ENCODE measurements at places on chromosomes 2 and 18.

- no peak for DNase-seq
These were observed 38.1 kb downstream of the TMEM200C start for GRCh38 chr18:5857180-5857579.

- no peak for DNase-seq
These were observed 423.6 kb downstream of the PTPRM start for GRCh38 chr18:7990670-7991069.

- DNase-seq, result no peak
These were observed 57.4 kb downstream of the CYP26B1 start for GRCh38 chr2:72090271-72090720.

GRCh38 chr2:37343537-37344434, 644 bp upstream of the QPCT start:
- no peak for DNase-seq

- DNase-seq, result no peak
These were observed 74.4 kb downstream of the TMEM18 start for GRCh38 chr2:602571-603359.

- no peak for DNase-seq
These were observed 11.8 kb downstream of the CCDC85A start for GRCh38 chr2:56195563-56195962.

DNA sequence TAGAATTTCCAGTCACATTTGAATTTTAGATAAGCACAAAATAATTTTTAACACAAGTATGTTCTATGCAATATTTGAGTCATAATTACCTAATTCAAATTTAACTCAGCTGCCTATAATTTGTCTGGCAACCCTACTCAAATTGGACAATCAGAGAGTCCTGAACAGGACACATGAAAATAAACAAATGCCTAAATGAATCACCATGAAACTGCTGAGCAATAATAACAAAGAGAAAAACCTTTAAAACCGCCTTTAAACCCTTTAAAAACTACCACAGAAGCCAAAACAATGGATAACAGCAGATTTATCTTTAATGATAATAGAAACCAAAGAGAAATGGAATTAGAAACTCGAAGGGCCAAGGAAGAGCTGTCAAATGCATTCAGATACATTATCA, 39.5 kb downstream of the ARL4C start:
- no peak for DNase-seq

- no peak for DNase-seq
These were observed 550.8 kb upstream of the TNP1 start for GRCh38 chr2:217410681-217410960.

DNA sequence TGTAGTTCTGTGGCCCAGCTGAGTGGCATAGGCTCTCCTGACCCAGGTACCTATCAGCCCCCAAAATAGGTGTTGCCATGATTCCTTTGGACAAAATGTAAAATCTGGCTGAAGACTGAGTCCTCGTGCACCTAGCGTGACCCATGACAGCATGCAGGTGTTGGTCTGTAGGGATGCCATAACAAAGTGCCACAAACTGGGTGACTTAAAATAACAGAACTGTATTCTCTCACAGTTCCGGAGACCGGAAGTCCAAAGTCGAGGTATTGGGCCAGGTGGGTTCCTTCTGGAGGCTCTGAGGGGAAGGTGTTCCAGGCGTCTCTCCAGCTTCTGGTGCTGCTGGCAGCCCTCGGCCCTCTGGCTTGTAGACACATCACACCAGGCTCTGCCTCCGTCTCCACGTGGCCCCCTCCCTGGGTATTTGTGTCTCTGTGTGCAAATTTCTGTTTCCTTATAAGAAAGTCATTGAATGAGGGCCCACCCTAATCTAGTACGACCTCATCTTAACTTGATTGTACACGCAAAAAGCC, 34.5 kb downstream of the LRRFIP1 start:
- DNase-seq, result no peak

DNA sequence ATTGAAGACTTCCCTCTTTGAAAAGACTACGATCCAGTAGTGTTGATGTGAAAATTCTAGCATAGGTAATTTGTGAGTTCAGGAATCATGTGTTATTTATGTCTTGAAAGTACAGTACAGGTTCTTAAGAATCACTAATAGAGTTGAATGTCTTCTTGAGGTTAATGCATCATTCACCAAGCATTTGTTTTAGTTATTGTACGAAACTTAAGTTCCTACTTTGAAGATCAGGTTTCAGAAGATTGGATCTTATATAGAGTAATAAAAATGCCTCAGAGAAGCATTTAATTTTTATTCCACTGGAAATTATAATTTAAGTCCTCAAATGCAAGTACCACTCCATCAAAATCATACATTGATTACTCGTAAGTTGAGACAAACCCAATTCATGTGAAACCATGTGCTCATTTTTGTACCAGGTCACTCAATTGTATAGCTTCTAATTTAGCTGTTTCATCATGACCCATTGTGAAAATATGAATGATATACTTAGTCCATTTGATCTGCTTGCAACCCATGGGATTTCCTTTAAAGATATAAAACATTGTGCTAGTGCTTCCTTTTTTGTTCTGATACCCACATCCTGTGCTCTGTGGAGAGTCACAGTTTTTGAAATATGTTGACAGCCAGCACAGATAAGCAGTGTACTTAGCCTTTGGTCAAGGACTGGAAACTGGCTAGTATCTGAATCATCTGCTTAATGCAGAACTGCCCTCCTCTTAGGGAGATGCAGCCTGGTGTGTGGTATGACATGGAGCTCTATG, 22.5 kb upstream of the RAB27B start:
- no peak for DNase-seq

DNA sequence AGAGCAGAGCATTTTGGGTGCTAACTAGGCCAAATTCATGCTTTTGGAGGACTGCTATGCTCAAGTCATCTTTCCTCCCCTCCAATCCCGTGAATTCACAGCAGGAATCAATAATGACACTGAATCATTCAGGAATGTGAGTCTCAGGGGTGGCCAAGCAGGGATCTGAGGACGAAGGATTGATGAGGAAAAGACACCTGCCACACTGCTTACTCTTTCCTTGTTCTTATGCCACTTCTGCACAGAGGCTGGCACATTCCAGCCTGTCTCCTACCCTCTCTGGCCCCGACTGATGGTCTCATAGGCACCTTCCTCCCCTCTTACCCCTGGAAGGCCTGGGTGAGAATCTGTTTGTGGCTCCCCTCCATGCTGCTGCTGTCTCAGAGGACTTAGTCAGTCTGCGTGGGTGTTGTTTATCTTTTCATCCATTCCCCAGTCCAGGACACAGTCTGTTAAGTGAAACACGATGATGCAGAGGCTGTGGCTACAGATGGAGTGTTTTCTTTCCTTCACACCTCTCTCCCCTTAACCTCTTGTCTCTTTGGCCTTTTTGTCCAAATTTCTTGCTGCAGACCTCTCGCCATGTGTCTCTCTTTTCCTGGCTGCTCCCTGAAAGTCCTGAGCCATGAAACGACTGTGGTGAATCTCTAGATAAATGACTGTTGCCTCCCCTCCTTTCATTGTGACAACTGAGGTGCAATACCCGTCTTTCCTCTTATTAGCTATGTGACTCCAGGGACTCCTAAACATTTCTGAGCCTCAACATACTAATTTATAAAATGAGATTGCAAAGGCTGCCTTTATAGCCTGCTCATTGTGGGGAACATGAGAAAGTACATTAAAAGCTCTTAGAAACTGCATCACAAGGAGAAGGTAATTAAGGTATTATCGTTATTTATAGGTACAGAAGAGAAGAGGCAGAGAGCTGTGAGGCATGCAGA, 86.9 kb downstream of the RDH14 start:
- DNase-seq, result no peak

GRCh38 chr2:200922439-200922838, 33.3 kb downstream of the NIF3L1 start:
- DNase-seq, result no peak

GRCh38 chr2:147594038-147594437, 250.8 kb upstream of the ACVR2A start:
- no peak for DNase-seq

DNA sequence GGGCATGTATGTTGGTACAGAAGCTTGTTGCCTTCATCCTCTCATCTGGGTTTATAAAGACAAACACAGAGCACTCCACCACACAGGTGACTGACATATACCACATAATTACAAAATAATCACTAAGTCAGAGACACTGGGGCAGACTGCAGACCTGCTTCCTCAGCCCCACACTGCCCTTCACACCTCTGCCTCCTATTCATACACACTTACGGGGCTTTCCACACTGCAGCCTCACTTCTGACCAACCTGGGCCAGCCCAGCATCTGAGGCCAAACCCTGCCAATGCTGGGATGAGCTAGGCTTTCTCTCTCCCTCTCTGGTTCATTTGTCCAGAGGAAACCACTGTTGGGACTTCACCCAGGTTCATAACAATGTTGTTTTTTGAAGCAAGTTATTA, 4.5 kb downstream of the EMX1 start:
- DNase-seq, result no peak

DNA sequence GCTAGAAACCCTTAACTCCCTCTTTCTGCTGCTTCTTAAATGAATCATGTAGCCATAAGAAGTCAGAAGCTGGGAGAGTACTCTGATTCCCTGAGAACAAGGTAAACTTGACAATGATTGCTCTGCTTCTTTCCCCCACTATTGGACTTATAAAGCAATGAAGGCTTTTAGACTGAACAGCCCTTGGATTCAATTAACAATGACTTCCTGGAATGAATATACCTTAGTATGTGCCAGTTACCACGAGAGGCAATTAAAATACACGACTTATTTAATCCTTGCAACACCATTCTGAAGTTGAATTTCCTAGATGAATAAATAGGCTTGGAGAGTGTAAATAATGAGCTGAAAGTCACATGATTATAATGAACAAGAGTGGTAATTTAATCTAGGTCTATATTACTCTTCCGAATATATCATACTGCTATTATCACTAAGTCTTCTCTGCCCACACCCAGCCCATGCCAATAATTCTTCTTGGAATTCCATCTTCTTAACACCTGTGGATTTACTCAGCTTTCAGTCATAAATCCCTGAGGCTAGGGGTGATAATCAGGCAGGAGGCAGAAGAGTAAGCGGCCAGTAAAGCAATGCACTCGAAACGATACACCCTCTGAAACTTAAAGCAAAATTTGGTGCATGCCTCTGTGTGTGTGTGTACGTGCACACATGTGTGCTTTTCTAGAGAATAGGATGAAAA, 170.2 kb downstream of the ATAD2B start:
- no peak for DNase-seq

DNA sequence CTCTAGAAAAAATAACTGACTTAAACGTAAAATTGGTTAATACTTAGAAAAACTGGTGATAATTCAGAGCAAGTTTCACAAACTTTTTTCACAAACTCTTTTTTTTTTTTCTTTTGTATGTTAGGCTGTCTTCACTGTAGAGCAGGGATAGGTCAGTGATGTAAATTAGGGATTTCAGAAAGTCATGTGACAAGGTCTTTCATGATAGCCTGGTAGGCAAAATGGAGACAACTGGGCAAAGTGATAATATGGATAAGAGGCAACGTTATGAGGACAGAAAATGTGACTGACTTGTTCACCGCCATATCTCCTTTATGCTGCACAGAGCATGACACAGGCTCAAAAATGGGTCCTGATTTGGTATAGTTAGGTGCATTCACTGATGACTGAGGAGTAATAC, 39.4 kb upstream of the BBS5 start:
- DNase-seq, result no peak

GRCh38 chr18:7383002-7383980, 152.4 kb downstream of the LRRC30 start:
- DNase-seq, result no peak

DNA sequence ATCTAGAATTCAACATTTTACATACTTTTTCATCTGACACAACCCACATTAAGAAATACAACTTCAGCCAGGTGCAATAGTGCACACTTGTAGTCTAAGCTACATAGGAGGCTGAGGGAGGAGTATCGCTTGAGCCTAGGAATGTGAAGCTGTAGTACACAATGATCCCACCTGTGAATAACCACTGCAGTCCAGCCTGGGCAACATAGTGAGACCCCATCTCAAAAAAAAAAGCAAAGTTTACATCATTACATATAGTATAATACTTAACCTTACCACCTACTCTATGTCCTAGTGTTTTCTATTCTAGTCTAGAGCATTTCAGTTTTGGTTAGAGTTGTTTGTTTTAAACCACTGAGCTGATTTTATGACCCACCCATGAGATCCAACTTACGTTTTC, 86.5 kb upstream of the FAM117B start:
- DNase-seq, result no peak

GRCh38 chr2:216110620-216111019, 1.5 kb downstream of the XRCC5 start:
- no peak for DNase-seq

DNA sequence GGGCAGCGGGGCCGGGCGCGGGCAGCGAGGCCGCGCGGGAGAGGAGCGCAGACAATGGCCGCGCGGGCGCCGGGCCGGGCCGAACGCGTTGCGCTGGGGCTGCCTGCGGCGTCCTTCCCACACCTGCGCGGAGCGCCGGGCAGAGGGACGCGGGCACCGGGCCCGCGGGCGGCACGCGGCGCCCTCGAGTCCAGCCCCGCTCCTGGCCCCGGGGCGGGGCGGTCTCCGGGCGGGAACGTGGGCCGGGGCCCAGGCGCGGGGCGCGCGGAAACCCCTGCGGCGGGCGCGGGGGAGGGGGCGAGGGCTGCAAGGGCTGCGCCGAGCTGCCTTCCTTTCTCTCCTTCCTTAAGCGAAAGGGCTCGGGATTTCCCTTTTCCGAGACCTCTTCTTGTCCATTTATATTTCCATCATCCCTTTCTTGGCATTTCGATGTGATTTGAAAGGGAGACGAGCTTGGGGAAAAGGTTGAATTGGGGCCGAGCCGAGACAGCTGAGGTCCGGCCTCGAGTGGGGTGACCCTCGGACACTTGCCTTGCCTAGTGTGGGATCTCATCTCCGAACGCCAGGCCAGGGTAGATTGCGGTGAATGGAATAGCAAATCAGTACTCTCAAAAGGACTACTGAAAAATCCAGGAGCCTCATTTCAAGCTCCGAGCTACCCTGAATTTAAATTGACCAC, 676 bp downstream of the KLHL23 start:
- DNase-seq, result peak; percentile 12

- no peak for DNase-seq
These were observed 87.4 kb downstream of the EML4 start for GRCh38 chr2:42256505-42256904.

GRCh38 chr18:34771958-34772357, 61.9 kb downstream of the DTNA start:
- no peak for DNase-seq

DNA sequence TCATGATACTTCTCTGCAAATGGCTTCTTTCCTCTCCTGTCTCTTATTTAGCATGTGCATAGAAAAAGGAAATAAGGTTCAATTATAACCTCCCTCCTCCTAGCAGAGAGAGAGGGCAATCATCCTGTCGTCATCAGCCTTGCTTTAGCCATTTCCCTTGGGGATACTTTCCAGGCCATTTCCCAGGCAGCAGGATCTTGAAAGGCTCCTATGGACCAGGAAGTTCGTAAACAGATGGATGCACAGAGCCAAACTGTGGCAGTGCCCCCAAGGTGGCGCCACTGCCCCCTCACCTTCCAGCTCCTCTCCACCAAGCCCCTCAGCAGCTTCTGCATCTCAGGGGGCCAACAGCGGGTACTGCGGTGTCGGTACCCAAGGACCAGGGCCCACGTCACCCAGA, 157.4 kb downstream of the DTNA start:
- no peak for DNase-seq

Measured in stimulated activated CD4-positive, alpha-beta T cell treated with anti-CD3 and anti-CD28 coated beads, Interleukin-12 subunit alpha, Interleukin-12 subunit beta, amount 100 ng/mL, for 4 hours (primary cell).